Skeletal muscle tissue (tissue), 5 donors: ENCODE measurements at places on chromosomes 2 and 18. TPM values are rescaled to one million over a fixed set of nuclear protein-coding genes. Genes with fewer than 3 reads are reported as not detected.

RELCH gene
- 30.3 TPM for total RNA-seq

TMEM198 gene
- total RNA-seq: 2.1 TPM

PSMG2 gene
- 64.2 TPM for total RNA-seq

MAL gene
- total RNA-seq: 4.2 TPM

TMEM163 gene
- total RNA-seq: 1.0 TPM

ANXA4 gene
- 18.8 TPM for total RNA-seq

ALKAL2 gene
- total RNA-seq: not detected

REG3A gene
- not detected for total RNA-seq
